Naive thymus-derived CD8-positive, alpha-beta T cell (primary cell): ENCODE measurements at places on chromosomes 12 and 14.

DNA sequence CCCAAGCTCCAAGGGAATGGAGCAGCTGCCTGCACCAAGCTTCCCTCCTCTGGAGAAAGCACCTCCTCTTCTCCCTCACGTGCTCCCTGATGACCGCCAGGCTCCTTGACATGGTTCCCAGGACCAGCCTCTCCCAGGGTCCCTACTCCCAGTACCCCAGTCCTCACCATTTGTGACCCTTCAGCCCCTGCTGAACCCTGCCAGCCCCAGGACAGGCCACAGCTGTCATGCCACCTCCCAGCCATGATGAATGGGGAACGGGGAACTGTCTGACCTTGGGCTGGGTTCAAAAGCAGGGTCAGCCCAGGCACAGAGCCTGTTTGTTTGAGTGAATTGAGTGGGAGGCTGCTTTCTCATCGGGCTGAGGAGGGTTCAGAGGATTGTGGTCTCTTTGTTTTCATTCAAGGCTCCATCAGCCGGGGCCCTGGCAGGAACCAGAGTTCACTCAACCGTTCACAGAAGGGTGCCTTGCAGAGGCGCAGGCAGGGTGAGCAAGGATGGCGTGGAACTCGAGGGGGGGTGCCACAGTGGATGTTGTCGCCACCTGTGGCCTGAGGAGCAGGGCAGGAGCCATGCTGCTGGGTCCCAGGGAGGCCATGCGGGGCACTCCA, 344.5 kb upstream of the SFSWAP start:
- DNase-seq = no peak

DNA sequence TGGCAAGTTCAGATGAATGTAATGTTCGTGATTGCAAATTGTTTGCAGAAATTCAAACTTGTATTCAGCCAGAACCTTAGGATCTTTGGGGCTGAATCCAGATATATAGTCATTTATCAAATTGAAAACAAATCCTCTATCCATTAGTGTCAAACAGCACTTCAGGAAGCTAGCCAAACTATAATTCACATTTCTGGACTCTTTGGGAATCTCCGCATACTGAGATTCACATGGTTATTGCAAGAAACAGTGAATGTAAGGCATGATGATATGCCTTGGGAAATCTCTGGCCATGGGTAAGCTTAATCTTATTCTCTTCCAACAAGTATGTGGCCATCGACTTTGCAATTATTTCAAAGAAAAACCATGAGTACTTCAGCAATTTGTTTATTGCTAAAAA, 98.5 kb downstream of the KLHL28 start:
- DNase-seq = no peak

DNA sequence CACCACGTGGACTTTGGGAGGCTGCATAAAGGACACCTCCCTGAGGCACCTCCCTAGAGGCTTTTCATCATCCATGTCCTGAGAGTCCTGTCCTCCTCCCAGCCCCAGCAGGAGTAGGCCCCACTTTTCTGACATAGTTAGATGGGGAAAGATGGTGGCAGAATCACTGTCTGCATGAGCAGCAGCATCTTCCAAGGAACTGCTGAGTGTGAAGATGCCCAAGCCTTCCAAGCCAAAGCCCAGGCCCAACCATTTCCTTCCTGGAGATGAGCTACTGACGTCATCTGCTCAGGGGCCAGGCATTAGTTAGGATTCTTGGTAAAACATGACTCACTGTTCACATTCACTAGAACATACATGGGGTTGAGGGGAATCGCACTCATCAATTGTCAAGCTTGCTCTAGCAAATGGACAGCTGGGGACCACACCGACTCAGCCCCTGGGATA, 37.3 kb downstream of the VDR start:
- DNase-seq = no peak

- DNase-seq = no peak
Observed at GRCh38 chr12:105077435-105077834, 6.8 kb downstream of the ALDH1L2 start.

GRCh38 chr14:36301159-36301558, 19.3 kb downstream of the MBIP start:
- DNase-seq = no peak

GRCh38 chr12:102865821-102866615, 51.0 kb downstream of the PAH start:
- DNase-seq = no peak

- DNase-seq = no peak
Observed at GRCh38 chr12:126558810-126559209, 1493.6 kb downstream of the AACS start.

DNA sequence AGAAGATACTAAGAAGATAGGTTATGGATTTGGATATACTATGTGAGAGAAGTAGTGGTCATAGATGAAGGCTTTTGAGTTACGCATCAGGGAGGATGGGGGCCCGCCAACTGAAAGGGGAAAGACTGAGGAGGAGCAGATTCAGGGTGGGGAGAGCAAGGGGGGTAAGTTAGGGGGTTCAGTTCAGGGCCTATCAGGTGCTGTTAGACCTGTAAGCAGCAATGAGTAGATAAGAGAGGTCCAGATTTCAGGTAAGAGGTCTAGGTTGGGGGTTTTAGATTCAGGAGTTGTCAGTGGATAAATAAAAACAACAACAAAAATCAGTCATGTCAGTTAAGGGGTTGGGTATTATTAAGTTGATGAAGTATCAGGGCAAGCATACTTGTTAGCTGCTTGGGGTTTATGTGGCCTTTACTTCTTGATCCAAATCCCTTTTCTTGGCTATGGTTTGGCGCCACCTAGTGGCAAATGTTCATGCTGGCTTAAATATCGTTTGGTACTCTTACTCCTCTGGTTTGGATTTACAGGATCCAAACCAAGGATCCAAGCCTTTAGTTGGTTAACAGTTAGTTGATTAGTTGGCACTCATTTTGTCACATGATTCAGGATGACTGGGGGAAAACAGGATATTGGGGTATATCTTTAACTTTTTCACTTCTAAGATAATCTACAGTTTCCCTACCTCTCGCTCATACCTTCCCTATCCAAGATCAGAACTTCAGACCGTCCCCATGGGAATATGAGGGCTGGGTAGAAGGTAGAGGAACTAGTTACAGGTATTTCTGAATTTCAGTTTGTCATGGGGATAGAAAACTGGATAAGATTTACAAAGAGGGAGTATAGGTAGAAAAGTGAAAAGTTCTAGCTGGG, 65.1 kb downstream of the PCNX1 start:
- peak; percentile 79 for DNase-seq

DNA sequence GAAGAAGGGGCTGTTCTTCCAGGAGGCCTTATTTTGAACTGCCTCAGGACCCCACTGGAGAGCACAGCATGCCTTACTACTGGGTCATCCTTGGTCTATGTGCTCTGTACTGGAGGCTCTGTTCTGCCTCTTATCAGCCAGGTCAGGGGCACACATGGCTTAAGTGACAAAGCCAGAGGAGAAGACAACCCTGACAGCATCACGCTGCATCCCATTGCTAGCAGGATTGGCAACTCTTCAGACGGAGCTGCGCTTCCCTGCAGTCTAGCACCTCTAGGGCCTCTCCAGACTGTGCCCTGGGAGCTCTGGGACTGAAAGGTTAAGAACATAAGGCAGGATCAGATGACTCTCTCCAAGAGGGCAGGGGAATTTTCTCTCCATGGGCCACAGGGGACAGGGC, 17.3 kb upstream of the TIGAR start:
- no peak for DNase-seq

GRCh38 chr14:77659831-77660230, 43.4 kb upstream of the SPTLC2 start:
- DNase-seq = no peak

GRCh38 chr14:100844421-100844820, 18.5 kb downstream of the MEG3 start:
- DNase-seq = no peak
